ENCODE measurements at places on chromosomes 4 and X.

GRCh38 chr4:151953795-151954372 lies 193.1 kb upstream of the GATB start:
- no peak for DNase-seq

GRCh38 chr4:1080432-1080831 lies 32.9 kb downstream of the RNF212 start:
- no peak for DNase-seq

DNA sequence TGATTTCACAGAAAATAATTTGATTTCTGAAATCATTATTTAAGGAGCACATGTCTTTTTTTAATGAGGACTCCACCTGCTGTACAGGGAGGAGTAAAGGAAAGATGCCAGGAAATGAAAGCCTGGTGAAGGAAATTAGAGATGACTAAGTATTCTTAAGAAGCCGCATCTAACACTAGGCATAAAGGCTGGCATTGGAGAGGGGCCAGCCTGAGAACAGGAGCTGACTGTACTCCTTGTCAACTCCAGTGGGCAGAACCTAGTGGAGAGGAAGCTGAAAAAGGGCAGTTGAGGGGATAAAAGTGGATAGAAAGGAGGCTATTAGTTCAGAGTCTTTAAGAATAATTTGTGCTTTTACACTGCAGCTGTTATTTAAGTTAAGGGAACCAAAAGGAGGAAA lies 393.0 kb downstream of the PPP1R2C start:
- peak; percentile 63 for DNase-seq

DNA sequence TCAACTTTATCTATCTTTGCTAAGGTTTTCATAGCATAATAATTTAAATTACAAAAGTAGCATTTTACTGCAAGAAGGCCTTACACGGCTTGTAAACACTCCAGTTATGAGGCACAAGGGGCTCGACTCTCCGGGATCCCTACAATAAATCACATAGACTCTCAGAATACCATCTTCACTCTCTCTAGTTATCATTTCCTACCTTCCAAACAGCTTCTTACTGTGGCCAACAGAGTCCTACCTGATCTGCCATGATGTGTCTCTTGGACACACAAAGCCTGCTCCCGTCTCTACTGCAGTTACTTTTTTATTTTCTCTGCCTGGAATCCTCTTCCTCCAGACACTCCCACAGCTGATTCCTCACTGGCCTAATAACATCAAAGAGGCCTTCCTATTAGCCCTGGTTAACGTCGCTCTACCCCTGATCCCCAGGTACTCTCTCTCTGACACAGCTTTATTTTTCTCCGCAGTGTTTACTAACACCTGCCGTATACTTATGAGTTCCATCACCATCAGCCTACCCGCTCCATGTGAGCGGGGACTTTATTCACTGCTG lies 559.6 kb upstream of the DIPK2B start:
- no peak for DNase-seq

DNA sequence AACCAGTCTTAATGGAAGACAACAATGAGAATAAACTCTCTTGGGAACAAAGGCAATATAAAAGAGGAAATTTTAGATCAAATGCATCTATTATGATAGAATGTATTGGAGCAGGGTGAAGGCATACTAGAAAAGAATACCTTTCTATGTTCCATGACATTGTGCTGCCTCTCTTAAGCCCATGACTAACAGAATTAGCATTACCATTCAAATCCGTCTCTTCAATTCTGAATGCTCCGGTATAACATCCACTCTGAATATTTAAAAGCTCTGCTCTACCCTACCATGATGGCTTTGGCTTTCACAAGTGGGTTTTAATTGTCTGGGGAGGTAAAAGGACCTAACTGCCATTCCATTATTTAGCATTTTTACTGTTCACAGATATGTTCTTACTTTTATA lies 1878.4 kb downstream of the ARAP2 start:
- DNase-seq = no peak

DNA sequence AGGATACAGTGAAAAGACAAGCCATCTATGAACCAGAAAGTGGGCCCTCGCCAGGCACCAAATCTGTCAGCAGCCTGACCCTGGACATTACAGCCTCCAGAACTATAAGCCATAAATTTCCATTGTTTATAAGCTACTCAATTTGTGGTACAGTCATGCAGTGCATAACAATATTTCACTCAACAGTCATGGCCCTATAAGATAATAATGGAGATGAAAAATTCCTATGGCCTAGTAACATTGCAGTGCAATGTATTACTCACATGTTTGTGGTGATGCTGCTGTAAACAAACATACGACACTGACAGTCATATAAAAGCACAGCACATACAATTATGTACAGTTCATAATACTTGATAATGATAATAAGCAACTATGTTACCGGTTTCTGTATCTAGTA lies 17.1 kb upstream of the TLR1 start:
- DNase-seq = no peak

GRCh38 chrX:152170621-152171020 lies 32.2 kb upstream of the MAGEA10 start:
- DNase-seq = no peak

DNA sequence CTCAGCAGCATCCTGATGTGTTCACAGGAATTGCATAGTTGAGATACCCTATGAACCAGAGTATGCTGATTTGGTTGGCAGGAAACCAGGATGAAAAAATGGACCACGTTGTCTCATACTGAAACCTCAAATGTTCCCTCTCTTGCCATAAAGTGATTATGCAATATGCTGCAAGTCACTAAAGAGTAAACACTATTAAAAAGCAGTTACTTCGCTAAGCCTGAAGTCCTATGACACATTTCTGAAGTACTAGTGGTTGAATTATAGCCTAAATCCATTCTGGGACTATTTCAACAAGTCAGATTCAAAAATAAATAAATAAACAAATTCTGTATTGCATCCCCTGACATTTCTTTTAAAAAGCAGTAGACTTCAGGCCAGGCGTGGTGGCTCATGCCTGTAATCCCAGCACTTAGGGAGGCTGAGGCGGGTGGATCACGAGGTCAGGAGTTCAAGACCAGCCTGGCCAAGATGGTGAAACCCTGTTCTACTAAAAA lies 106.0 kb upstream of the NAP1L5 start:
- DNase-seq = peak; percentile 99

GRCh38 chrX:110794601-110795000 lies 1.0 kb downstream of the CHRDL1 start:
- no peak for DNase-seq

DNA sequence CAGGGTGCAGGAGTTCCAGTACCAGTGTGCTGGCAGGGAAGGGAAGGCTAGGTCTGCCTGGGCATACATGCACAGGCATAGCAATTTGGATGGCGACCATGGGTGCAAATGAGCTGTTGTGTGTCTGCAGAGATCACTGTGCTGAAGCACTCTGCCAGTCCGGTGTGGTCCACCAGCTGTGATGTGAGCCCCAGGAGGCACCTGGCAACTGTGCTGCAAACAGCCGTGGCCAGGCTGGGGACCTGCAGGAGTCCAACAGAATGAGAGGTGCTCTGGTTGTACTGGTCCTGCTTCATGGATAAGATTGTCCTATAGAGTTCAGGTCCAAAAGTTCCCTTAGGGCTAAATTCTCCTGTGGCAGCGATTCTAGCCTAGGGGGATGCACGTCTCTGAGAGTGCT lies 6.1 kb downstream of the FAM47A start:
- no peak for DNase-seq

GRCh38 chr4:175413561-175413960 lies 398.5 kb downstream of the GPM6A start:
- DNase-seq = peak; percentile 7

DNA sequence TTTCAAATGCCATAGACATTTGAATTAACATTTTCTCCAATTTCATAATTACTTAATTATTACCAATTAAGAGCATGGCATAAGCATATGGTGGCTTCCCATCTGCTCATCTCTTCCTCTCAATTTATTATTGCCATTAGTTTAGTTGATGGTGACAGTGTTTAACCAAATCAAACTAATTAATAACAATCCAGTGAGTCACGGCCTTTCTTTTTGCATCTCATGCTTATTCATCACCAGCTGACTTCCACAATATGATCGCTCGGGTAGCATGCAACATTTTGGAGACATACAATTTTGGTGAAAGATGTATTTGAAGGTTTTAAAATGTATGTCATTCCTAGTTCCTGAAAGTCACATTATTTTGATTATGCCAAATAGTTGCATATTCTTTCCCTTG lies 172.8 kb upstream of the TACR3 start:
- DNase-seq = no peak

- peak; percentile 88 for DNase-seq
These were observed 41.0 kb downstream of the MID1 start for GRCh38 chrX:10579112-10580011.

- DNase-seq = peak; percentile 63
These were observed 1467.4 kb downstream of the C4orf33 start for GRCh38 chr4:130563185-130563888.

- peak; percentile 15 for DNase-seq
These were observed 266.1 kb downstream of the GRIA3 start for GRCh38 chrX:123450222-123450621.

DNA sequence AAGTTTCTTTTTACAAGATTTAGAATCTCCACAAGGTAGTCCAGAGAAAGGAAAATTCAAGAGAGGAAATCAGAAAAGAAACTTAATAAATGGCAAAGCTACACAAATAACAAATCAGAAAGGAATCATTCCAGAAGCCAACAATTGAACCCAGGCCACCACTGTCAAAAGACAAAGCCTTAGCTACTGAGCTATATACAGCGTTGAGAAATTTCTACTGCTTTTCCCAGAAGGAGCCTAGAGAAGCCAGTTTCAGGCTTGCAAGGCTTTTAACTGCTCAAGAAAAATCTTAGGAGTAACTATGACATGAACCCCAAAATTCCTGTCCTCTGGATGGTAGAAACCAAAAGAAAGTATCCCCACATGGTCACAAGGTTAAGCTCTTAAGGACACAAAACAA lies 129.0 kb downstream of the DMD start:
- DNase-seq = no peak

GRCh38 chr4:22680065-22680642 lies 12.6 kb upstream of the GBA3 start:
- DNase-seq = no peak

- DNase-seq = no peak
These were observed 131.1 kb upstream of the RASGEF1B start for GRCh38 chr4:81602854-81603253.

DNA sequence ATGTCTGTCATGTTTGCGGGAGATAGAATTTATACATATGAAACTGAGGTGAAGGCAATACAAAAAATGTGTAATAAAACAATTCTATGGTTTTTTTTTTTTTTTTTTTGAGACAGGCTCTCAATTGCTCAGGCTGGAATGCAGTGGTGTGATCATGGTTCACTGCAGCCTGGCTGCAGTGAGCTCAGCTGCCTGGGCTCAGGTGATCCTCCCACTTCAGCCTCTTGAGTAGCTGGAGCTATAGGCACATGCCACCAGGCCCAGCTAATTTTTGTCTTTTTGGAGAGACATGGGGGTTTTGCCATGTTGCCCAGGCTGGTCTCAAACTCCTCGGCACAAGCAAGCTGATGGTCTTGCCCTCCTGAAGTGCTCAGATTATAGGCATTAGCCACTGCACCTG lies 10.1 kb downstream of the RADX start:
- no peak for DNase-seq

- no peak for DNase-seq
These were observed 58.6 kb downstream of the COL25A1 start for GRCh38 chr4:109243871-109244270.

DNA sequence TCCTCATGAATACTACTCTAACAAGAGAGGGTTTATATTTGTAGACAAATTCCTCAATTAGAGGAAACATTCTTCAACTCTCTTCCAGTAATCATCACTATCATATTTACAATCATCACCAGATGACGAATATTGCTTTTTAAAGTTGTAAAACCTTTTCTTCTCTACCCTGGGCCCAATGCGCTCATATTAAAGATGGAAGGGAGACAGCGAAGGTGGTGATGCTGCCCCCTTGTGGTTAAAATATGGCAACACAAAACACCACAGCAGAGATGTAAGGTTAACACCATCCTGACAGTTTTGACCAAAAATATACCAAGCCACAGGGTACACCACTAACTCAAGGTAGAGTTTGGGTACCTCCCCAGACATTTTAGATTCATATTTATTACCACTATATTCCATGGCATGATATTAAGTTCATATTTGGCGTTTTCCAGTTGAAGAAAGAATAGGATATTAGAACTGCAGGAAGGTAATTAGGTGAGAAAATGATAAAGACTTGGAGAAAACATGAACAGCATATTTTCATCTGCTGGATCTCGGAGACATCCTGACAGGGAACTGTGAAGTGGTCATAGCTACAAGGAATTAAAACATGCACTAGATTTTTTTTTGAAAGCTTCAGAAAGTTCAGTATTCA lies 72.8 kb downstream of the SLC9A7 start:
- DNase-seq = peak; percentile 6

GRCh38 chr4:120630427-120630826 lies 292.1 kb downstream of the PRDM5 start:
- DNase-seq = peak; percentile 11

DNA sequence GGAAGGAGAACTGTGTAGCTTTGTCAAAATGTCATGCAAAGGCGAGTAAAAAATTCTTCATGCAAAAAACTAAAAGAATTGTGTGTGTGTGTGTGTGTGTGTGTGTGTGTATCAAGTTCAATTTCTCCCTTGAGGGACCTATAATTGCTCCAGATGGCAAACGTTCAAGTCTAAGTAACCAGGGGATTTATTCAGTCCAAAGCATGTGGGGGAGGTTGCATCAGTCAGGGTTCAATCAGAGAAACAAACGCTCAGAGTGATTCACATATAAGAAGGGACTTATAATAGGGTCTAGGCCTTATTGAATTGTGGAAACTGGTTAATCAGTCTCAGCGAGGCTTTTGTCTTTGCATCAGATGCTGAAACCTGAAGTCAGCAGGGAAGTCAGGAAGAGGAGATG lies 5.0 kb downstream of the DCAF8L1 start:
- no peak for DNase-seq

GRCh38 chrX:16882169-16882568 lies 12.0 kb upstream of the RBBP7 start:
- DNase-seq = peak; percentile 9

- no peak for DNase-seq
These were observed 253.2 kb upstream of the AR start for GRCh38 chrX:67290489-67291220.

- no peak for DNase-seq
These were observed 245.0 kb upstream of the HTR2C start for GRCh38 chrX:114338870-114339269.

GRCh38 chrX:138037548-138037947 lies 471.6 kb downstream of the ZIC3 start:
- DNase-seq = no peak

GRCh38 chr4:179285696-179286095 lies 1843.5 kb upstream of the AGA start:
- DNase-seq = no peak

- no peak for DNase-seq
These were observed 514.7 kb downstream of the CENPC start for GRCh38 chr4:67030636-67031035.

- no peak for DNase-seq
These were observed 11.4 kb downstream of the ANK2 start for GRCh38 chr4:113060853-113061252.
